ENCODE measurements at places on chromosomes 2 and 18.

GRCh38 chr2:215290980-215291599, 20.8 kb upstream of the ATIC start:
- DNase-seq: no peak

DNA sequence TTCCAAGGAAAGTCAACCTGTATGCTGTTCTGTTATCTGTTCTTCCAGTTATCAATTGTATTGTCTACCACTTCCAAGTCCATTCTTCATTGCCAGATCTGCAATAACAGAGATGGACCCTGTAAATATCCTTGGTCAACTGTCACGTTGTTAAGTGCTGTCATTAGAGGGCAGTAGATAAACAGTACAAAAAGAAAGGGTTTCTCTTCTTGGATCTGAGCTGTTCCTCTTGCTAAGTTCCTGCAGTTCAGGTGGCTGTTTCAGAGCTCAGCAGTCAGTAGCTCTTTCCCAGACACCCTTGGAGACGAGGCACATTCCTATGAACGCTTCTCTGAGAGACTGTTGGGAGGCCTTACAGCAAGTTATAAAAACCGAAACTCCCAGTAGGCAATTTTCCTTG, 957.1 kb upstream of the CHAC2 start:
- DNase-seq: no peak

DNA sequence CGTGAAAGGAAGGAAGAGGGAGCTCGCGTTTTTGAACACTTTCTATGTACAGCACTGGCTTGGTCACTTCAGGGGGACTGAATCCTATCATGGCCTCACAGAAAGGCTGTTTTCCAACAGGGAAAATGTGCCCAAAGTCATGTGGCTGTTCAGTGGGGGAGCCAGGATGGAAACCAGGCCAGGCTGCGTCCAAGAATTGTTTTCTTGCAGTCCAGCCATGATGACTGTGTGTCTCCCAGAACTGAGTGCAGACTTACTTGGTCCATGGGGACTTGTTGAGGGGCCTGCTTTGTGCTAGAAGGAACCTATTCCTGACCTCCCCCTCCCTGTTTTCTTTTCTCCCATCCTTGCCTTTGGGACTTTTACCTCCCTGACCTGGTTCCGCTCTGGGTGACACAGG, 46.9 kb downstream of the EMILIN2 start:
- no peak for DNase-seq

DNA sequence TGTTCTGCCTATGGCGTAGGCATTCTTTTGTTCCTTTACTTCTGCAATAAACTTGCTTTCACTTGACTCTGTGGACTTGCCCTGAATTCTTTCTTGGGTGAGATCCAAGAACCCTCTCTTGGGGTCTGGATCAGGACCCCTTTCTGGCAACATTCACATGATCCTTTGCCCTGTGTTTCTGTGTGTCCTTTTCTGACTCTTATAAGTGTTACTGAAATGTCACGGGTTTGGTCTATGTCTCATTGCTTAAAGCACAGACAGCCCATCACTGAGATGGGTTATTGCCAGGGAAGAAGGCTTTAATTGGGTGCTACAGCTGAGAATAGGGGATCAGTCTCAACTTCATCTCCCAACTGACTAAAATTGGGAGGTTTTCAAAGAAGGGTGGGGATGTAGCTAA, 110.9 kb upstream of the XPO1 start:
- no peak for DNase-seq

GRCh38 chr2:215883799-215884198, 129.6 kb downstream of the MREG start:
- no peak for DNase-seq

DNA sequence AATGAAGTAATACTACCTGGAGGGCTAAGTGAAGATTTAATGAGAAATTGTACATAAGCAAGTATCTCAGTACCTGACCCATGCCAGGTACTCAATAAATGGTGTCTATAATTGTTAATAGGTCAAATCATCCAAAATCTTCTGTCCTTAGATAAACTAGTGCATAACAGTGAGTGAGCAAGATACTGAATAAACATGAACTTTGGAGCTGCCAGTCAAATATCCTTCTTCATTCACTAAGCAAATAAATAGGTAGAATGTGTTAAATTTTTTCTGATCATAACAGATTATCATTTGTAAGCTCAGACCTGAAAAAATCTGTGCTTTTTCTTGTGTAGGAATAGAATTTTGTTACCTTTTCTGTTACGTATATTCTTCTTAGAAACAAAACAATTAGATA, 39.6 kb downstream of the RAB3GAP1 start:
- no peak for DNase-seq

- DNase-seq: no peak
Observed at GRCh38 chr18:61225336-61225735, 107.9 kb upstream of the CDH20 start.

DNA sequence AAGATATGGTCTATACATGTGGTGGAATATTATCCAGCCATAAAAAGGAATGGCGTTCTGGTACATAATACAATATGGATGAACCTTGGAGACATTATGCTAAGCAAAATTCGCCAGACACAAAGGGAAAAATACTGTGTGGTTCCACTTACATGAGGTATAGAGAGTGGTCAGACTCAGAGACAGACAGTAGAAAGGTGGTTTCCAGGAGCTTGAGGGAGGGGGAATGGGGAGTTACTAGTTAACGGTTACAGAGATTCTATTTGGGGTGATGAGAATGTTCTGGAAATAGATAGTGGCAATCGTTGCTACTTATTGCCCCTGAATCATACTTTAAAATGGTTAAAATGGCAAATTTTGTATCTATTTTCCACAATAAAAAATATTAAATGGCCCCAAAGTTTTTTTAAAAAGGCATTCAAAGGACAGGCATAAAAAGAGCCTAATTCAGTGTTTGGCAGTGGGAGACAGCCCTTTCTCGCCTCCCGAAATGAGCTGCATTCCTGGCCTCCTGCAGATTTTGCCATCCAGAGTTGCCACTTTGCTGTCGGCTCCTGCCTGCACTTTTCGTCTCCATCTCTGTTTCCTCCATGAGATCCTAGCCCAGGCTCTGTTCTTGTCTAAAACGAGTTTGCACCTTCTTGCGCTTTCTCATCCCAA, 13.5 kb downstream of the TNFRSF11A start:
- DNase-seq: no peak

GRCh38 chr18:35507623-35508022, 9.9 kb upstream of the INO80C start:
- DNase-seq: no peak

- DNase-seq: no peak
Observed at GRCh38 chr2:70069049-70069448, 18.2 kb upstream of the PCBP1 start.

DNA sequence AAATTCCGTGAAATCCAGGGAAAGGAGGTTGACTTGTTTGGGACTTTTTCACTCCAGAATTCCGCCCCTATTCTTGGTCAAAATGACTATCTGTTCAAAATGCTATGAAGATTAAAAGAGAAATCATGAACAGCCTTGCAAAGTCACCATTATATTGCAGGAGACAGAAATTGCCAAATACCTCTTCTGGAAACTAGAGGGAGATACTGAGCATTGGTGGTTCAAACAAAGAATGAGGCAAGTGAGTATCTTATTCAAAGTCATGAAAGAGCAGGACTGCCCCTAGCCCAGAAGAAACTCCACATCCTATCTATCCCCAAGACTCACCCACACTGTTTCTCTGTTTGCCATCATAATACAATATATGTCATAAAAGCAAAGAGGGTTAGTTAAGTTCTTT, 862.3 kb upstream of the POU3F3 start:
- DNase-seq: no peak

GRCh38 chr2:37365669-37366068, 21.2 kb downstream of the QPCT start:
- DNase-seq: no peak

- DNase-seq: no peak
Observed at GRCh38 chr2:30139131-30139870, 7.5 kb upstream of the YPEL5 start.

DNA sequence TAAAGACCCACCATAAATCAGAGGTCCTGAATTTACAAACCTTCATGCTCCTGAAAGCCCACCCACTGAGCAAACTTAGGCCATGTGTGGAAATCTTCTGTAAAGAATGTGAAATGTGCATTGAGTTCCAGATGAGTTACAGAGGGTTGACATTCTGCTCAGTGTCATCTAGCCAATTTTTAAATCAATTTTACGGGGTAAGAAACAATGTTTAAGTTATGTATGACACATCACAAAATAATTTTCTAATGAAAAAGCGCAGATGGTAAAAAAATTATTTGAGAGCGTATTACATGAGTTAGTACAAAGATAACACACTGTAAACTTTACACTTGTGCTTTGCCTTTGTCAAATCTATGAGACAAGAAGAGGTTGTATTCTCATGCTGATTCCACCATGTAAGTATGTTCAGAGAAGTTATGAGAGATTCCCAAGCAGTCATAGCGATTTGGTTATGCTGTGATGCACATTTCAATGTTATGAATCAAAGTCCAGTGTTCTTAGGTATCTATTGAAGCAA, 446.3 kb downstream of the ADCYAP1 start:
- DNase-seq: no peak

GRCh38 chr2:64467096-64467843, 13.3 kb downstream of the LGALSL start:
- no peak for DNase-seq

DNA sequence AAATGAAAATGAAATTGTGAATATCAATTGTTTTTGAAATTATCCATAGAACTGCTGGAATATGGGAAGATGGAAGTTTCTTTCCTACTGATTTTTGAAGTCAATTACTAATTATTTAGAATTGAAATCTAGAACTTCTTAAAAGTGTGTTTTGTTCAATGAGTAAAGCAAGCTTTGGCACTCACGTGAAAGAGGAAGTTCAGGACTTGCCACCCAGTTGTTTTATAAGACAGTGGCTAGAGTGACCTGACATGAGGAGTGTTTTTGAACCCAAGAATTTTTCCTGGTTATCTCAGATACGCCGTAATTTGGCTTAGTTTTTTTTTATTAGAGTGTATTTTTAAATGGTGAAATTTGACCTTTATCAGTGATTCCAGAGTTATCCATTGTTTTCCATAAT, 3.5 kb downstream of the MXD1 start:
- DNase-seq: no peak

DNA sequence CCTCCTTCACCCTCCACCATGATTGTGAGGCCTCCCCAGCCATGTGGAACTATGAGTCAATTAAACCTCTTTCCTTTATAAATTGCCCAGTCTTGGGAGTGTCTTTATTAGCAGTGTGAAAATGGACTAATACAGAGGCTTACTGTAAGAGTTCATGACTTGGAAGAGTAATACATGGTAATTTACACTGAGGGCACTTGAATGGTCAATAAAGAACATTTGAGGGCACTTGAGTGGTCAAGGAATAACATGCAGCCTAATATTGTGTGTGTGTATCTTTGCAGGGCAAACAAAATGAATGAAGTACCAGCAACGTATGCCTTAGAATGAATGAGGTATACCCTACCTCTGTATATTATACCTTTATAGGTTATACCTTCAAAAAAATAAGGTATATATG, 190.4 kb upstream of the SOX11 start:
- no peak for DNase-seq

DNA sequence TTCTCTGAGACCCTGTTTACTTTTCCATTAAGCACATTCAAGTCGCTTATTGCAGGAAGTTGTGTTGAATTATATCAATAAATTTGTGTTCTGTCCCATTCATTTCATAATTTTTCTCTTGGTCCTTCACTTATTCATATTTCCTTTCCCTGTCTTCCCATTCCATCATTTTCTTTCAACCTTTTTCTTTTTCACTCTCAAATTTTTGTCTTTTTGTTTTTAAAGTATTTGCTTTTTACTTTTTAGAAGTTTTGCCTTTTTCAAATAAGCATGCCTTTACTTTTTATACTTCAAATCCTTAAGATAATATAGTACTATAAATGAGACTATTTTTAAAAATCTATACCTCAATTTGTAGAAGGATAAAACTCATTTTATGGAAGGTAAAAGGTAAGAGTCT, 120.5 kb downstream of the ATL2 start:
- DNase-seq: no peak

GRCh38 chr18:58311390-58311789, 267.4 kb downstream of the NEDD4L start:
- no peak for DNase-seq

DNA sequence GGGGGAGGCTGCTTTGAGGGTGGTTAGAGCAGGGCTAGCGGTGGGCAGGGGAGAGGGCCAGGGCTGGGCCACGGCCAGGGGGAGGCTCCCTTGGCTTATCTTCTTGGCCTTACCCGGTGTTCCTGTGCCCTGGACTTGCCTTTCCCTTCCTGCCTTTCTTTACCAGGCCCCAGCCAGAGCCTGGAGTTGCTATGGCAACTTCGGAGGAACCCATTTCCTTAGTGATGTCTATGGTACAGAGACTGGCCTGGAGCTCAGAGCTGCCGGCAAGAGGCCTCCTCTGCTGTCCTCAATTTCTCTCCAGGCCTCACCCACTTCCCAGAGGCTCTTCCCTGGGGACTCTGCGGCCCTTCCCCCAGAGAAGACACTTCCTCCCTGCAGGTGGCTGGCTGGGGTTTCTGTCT, 11.5 kb downstream of the SPEG start:
- no peak for DNase-seq

DNA sequence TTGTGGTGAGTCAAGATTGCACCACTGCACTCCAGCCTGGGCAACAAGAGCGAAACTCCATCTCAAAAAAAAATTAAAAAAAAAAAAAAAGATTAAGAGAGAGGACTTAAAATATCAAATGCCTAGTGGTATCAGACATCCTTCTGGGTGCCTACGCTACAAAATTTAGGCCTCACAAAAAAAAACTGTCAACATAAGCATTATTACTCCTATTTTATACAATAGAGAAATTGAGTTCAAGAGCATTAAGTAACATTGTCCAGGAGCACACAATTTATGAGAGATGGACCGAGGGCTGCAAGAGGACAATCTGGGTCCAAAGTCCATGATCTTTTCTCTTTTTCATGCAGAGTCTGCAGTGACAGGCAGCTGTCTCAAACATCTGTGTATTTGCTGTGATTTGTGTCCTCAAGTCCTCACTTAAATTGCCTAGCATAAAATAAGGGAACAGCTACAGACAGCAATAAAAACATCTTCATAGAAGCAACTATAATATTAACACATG, 62.4 kb downstream of the OSR1 start:
- DNase-seq: no peak

GRCh38 chr2:34578641-34579040, 979.5 kb upstream of the FAM98A start:
- DNase-seq: no peak

DNA sequence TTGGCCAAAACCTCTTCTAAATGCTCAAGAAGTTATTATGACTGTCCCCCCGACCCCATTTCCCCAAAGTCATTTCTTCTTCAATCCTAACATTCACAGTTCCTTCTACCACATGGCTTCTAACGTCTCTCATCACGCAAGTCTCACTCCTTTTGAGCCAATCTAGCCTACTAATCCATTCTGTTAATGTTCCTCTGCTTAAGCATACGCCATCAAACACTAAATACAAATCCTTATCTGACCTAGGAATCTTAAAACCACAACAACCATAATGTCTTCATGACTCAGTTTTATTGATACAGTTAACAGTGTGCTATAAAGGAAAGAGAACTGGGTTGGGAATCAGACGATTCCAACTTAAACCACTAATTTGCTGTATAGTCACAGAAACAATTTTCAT, 23.9 kb downstream of the HNRNPLL start:
- DNase-seq: no peak

- DNase-seq: no peak
Observed at GRCh38 chr2:136221026-136221425, 103.1 kb upstream of the CXCR4 start.
